Esophagus squamous epithelium (tissue), 5 donors: ENCODE measurements at places on chromosomes 16 and 17. TPM values are rescaled to one million over a fixed set of nuclear protein-coding genes. Genes with fewer than 3 reads are reported as not detected.

DNA sequence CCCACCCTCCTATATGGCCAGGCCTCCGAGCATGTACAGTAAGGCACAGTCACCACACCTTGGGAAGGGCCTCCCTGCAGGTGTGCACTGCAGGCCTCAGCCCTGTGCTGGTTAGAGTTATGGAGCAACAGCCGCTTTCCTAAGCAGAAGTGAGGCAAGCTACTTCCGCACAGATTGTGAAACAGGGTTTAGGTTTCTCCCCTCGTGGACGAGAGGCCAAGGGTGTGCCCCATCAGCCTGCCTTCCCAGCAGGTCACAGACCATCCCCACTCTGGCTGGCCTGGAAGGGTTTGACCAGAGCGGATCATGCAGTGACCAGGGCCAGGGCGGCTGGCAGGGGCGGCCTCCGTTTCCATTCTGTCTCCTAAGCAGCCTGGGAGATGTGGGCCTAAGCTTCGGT is 4.7 kb downstream of the MSRB1 start:
- DNase-seq = no peak

DNA sequence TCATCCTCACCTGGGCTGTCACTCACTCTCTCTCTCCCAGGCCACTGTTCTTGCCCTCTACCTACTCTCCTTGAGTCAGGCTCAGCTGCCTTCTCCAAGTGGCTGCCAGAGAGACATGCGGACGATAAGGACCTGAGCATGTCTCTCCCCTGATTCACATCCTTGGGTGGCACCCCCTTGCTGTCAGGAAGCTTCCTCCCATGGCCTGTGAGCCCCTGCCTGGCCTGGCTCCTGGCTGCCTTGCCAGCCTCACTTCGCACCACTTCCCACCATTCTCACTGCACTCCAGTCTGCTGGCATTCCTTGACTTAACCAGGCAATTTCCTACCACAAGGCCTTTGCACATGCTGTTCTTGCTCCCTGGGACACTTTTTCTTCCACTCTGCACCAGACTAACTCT is 2.7 kb upstream of the ALDH3A1 start:
- DNase-seq = no peak

DNA sequence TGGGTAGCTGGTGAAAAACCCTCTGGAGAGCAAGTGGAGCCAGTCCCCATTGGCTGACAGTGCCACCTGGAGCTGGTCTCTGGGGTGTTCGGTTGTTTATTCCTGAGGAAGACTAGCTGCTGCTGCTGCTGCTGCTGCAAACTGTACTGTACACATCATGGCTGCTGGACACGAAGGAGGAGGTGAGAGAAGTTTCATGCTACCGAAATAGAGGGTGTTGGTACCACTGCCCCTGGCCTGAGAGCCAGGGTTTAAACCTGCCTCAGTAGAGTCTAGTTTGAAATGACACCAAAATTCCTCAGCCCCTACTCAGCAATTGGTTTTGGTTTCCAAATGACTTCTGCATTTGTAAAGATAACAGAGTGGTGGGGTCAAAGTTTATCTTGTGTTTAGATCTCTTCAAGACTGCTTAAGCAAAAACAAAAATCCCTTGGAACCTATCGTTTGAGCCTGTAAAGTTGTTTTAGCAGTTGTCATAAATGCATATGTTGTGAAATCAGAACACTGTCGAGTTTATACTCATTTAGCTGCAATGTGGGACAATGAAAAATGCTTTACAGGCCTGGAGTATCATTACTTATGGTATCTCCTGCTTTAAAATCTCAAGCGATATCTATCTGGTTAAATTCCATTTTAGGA is 40.8 kb downstream of the CYB5B start:
- DNase-seq = no peak

DNA sequence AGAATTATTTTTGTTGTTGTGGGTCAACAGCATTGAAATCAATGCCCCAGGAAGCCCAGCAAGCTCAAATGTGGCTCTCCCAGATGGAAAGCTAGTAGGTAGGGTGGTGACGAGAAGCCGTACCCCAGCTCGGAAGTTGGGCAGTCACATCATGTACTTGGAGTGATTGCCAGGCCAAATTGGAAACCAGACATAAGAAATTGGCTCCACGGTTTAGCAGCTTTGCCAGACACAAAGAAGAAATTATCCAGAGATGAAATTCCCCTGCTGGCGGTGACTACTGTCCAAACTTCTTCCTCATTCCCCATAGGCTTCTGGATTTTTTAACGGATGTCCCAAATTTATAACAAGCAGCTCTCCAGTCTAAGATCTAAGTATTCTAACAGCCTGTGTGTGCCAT is 95.9 kb downstream of the OR1D5 start:
- no peak for DNase-seq

DNA sequence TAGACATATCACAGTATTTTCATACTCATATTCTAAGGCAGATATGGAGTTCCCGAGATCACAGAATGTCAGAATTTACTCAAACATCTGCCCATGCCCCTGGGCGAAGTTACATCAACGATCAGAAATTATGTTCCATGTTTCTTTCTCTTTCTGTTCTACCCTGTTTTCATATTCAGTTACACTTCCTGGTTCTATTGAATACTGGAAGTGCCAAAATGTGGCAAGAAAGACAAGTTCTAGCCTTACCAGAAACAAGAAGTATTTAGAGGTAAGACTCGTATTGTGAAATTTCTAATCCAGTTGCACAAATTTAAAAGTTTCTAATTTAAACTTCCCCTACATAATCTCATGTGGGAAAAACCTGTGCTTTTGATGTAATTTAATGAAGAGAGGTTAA is 36.1 kb downstream of the KCNJ2 start:
- DNase-seq = no peak

The CA5A gene
- total RNA-seq = not detected

- no peak for DNase-seq
These were observed 25.8 kb downstream of the LITAF start for GRCh38 chr16:11560701-11561453.

DNA sequence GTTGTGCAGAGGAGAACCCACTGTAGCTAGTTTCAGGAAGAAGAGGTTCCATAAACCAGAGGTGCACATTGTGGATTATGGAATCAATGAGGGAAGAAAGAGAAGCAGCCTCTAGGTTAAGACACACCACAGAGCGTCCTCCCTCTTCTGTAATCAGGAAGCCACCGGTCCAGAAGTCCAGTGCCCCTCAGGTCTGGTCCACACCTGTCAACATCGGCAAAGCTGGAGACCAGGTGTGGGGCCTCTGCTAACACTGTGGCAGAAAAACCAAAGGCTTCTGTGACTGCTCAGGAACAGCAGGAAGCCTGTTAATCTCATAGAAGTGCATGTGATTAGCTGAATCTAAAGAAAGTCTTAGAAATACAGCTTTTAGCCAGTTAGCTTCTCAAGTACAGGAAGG is 23.3 kb downstream of the LIMD2 start:
- no peak for DNase-seq

DNA sequence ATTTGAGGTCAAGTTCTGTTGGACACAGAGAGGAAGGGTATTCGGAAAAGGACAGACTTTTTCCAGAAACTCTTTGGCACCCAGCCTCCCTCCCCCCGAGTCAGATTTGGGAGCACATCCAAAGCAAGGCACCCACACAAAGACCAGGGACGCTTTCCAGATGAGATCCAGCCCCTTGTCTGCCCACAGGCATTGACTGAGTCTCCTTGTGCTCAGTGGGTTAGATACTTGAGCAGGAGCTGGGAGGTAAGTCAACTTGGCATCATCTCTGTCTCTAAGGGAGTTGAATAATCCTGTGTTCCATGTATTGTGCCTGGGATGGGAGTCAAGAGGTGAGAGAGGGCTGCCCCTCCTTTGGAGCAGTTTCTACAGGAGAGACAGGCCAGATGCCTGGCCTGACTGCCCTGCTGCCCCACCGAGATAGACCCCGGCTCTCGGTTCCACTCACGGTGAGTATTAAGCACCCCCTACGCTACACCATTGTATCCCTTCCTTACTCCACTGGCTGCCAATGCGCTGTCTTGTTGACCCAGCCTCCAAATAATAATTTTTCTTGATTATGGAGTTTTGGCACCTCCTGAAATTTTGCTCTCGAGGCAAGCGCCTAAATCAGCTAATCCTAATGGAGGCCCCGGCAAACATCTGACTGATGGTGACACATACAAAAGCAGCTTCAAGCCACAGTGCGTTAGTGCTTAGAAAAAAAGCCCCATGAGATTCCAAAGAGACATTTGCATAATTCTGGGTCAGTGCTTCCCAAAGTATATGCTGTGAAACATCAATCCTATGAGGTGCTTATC is 29.6 kb upstream of the MAP3K14 start:
- no peak for DNase-seq

The TBC1D26 gene
- not detected for total RNA-seq

- DNase-seq = no peak
These were observed 76.9 kb downstream of the MRTFB start for GRCh38 chr16:14148016-14148415.

The LMF1 gene
- total RNA-seq = 22.3 TPM

GRCh38 chr17:67016039-67016762 is 28.2 kb upstream of the CACNG1 start:
- no peak for DNase-seq

- no peak for DNase-seq
These were observed 1.8 kb downstream of the KRT23 start for GRCh38 chr17:40935624-40936023.

DNA sequence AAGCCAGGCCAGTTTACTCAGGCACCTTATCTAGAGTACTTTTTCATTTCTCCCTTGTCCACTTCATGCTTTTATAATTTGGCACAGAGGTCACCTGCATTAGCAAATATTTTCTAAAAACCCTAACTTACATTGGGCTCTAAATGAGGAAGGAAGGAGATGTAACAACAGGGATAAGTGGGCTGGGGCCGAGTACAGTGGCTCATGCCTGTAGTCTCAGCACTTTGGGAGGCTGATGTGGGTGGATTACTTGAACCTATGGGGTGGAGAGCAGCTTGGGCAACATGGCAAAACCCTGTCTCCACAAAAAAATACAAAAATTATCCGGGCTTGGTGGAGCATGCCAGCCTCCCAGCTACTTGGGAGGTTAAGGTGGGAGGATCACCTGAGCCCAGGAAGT is 55.9 kb downstream of the TMEM100 start:
- DNase-seq = no peak

The TERB1 gene
- total RNA-seq = not detected

DNA sequence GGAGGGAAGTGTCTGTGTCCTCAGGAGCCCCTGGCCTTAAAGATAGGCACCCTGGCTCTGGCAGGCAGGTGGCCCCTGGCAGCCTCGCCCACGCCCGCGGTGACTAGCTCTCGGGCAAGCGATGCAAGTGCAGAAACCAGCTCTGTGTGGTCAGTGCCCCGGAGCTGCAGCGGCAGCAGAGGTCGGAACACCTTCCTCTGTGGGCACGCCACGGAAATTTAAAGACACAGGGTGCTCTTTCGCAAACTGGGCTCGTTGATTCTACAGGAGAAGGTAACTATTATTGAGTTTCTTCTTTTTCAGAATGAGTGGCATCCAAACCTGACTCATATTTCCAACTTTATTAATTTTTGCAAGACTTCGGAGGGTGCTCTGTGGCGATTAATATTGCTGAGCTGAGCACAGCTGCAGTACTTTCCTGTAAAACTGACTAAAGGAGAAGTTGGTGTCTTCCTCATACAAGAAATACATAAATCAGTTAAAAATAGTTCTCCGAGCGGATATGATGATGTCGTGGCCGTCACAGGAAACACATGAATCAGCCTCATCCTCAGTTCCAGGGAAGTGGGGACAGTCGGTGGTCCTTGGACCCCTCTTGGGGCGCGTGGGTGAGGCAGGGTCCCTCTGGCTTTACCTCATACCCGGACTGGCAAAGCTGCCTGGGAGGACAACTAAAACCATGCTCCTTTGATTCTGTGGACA is 120.2 kb downstream of the METRNL start:
- DNase-seq = no peak

- DNase-seq = no peak
These were observed 29.0 kb downstream of the PSMD7 start for GRCh38 chr16:74325641-74326040.

GRCh38 chr17:44547625-44548267 is 9.5 kb upstream of the FZD2 start:
- DNase-seq = no peak

DNA sequence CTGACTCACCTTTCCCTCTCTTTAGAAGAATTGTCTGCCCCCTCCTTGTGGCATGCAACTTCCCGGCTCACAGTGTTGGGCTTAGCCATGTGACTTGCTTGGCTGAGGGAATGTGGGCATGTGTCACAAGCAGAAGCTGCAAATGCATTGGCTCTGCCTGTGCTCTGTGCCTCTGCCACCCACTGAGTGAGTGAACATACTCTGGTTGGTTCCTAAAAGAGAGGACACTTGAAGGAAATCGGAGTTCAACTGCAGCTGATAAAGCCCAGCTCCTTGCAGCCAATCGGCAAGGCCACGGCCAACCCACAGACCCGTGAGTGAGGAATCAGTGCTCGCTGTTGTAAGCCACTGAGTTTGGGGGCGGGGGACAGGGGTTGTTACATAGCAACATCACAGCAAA is 10.9 kb upstream of the GINS2 start:
- DNase-seq = no peak

DNA sequence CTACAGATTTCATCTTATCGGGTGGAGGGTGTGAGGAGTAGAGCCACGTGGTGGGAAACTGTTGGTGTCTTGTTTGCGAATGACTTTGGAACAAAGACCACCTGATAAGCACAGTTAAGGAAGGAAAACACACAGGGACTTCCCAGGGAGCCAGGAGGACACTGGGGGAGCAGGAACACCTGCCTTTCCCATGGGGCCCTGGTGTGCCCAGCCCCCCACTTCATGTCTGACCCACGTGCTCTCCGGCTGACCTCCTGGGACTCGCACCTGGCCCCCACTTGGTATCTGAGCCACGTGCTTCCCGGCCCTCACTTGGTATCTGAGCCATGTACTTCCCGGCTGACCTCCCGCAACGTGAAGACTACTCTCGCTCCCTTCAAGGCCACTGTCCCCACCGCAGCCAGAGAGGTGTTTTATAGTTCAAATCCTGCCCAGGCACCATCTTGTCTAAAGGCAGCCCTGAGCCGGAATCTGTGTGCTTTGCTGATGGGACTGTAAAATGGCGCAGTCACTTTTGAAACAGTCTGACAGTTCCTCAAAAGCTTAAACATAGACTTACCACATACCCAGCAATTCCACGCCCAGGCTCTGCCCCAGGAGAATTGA is 5.4 kb upstream of the CSNK1D start:
- no peak for DNase-seq

DNA sequence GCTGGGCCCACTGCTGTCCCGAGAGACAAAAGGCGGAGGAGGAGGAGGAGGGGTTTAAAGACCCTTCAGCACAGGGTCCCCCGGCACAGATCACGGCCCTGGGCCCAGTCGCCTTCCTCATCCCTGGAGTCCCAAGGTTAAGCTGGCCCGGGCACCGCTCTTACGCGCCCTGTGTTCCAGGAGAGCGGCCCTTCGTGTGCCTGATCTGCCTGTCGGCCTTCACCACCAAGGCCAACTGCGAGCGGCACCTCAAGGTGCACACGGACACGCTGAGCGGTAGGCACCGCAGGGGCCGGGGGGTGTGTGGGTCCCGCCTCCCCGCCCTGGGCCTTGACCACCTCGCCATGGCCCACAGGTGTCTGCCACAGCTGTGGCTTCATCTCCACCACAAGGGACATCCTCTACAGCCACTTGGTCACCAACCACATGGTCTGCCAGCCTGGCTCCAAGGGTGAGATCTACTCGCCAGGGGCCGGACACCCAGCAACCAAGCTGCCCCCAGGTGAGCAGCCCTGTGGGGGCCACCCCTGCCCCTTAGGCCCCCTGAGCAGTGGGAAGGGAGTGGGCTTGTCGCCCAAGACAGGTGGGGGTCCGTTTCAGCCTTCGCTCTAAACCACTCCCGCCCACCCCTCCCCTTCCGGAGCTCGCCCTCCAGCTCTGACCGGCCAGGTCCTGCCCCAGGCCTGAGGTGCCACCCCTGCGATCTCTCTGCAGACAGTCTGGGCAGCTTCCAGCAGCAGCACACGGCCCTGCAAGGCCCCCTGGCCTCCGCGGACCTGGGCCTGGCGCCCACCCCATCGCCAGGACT is 37.6 kb upstream of the ZC3H18 start:
- DNase-seq = no peak

GRCh38 chr17:40560592-40561293 is 4.5 kb downstream of the CCR7 start:
- no peak for DNase-seq
